Fibroblast of skin of left biceps (primary cell): ENCODE measurements at places on chromosomes 3 and 15.

- no peak for DNase-seq
These were observed 23.8 kb upstream of the TM2D3 start for GRCh38 chr15:101675796-101676582.

- no peak for DNase-seq
These were observed 101.0 kb downstream of the CADPS start for GRCh38 chr3:62774221-62774620.

DNA sequence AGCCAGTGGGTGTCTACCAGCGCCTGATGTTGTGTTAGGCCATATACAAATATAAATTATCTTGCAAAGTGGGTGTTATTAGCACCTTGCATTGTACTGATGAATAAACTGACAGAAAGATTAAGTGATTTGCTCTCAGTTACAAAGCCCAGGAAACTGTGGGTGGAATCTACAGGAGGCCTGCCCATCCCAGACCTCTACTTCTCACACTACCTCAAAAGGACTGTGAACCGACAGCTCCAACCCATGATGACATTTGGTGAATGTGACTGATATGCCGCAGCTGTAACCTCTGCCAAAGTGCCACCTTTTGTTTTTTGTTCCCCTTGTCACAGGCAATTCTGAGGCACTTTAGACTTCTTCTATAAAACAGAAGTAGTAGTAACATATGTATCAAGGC is 43.7 kb upstream of the KCNMB2 start:
- DNase-seq: no peak

DNA sequence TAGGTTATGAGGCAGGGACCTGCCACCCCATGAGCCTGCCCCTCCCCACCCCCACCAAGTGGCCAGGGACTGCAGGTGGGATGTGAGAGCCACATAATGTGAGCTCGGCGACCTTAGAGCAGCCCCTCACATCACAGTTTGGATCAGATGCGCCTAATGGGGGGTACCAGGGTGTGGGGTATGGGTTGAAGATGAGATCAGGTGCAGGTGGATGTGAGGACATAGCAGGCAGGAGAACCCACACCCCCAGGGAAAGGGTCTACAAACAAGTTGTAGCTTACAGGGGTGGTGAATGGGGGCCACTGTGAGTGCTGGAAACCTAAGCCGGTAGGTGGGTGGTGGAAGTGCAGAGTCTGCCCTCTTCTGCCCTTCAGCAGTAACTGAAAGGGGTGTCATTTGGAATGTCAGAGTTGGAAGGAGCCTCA is 94.0 kb downstream of the CORO2B start:
- DNase-seq: no peak

GRCh38 chr15:42185801-42186200 is 22.3 kb downstream of the VPS39 start:
- DNase-seq: no peak

GRCh38 chr15:62853114-62853840 is 189.3 kb upstream of the TPM1 start:
- no peak for DNase-seq

DNA sequence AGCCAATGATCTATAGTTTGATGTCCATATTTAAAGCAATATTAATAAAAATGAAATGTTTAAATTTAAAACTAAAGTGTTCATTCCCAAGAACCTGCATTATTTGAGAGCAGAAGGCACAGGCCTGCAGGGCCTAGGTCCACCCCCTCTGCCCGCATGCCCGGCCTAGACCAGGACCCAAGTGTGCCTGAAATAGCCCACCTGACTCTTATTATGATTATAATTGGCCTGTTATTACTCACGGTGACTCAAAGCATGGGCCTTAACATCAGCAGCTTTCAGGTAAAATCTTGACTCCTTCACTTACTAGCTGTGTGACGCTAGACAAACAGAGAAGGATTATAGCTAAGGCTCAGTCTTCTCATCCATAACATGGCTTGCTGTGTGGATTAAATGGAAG is 128.8 kb downstream of the PLCL2 start:
- DNase-seq: no peak

DNA sequence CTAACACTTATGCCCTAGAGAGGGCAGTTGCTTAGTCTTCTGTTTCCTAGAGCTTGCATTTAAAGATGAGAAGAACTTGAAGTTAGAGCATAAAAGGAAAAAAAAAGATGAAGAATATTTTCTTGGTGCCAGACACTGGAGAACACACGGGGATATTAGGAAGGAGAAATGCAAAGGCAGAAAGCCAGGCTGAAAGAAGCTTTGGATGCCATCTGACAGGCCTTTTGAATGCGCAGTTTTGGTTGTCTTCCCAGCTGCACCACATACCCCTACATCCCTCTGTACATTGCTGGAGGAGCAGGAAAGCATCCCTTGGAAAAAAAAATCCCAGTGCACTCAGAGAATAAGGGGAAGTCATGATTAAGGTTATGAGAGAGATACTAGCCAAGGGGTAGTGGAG is 378.9 kb downstream of the GAP43 start:
- DNase-seq: no peak

DNA sequence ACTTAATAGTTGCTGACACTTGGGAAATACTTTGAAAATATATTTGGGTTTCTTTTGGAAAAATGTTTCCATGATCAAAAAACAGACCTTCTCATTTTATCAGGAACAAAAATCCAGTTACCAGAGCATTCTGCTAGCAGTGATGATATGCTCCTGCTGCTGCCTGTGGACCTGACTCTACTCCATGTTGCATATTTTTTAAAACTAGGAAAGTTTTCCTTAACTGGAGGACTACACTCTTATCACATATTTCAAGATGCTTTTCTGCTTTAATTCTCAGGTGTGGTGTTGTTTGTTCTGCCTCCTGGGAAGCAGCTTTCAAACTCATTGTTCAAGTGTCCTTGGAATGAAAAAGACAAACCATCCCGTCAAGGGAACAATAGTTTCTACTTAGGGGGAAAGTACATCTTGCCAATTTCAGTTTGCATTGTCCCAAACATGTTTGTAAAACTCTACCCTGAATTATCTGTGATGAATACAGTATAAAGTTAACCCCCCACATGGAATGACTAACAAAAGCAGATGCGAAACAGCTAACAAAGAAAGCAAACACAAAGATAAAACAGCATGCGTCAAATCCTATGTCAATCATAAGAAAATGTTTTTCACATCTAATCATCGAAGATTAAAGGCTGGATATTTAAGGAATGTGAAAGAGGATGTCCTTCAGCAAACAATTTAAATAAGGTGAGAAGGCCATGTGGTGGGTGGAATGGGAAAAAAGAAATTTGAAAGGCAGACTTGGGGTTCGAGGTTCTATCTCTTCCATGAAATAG is 40.1 kb upstream of the PSMD6 start:
- no peak for DNase-seq

- DNase-seq: no peak
These were observed 28.2 kb upstream of the XIRP1 start for GRCh38 chr3:39220407-39221140.

- no peak for DNase-seq
These were observed 8.8 kb downstream of the SLC12A8 start for GRCh38 chr3:125203731-125204130.

- DNase-seq: no peak
These were observed 25.8 kb downstream of the SPSB4 start for GRCh38 chr3:141076797-141077571.

GRCh38 chr15:65824031-65824743 is 32.1 kb upstream of the DENND4A start:
- peak; percentile 24 for DNase-seq

DNA sequence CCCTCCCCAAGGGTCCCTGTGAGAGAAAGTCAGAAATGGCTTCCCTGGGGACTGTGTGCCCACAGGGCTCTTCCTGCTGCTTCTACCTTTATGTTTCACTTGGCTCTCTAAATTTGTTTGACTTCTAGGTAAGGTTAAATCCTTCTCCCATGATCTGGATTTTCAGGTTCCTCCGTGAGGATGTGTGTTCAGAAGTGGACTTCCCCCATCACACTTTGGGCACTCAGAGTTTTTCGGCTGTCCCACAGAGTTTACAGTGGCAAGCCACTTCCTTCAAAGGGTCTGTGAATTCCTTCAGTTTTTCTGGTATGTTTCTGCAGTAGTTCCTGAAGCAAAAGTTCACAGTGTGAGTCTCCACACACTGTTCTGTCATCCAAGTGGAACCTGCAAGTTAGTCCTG is 30.9 kb upstream of the RARB start:
- DNase-seq: no peak

DNA sequence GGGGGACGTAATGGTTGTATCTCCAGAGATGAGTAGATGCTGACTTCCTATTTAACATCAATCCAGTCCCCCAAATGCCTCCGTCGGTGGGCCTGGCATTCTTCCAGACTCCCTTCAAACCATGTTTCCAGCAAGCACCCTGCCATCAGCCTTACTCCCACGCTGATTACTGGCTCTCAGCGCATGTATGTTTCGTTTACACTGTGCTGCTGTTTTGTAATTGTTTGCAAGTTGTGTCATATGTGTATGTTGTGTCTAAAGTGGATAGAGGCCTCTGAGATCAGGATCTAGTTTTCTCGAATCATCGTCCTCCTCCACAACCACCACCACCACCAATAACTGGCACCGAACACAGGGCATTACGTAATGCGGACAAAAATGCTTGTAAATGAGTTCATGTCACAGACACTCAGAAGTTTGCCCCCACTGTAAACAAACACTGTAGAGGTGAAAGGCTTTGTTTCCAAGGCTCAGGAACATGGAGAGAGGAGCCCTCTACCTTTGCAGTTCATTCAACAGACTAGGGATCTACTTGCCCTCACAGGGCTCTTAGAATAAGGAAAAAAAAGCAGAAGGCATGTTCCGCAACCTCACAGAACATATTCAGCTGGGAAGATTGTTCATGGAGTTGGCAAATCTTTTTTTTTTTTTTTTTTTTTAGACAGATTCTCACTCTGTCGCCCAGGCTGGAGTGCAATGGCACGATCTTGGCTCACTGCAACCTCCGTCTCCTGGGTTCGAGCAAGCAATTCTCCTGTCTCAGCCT is 46.1 kb upstream of the SEMA4B start:
- DNase-seq: no peak

GRCh38 chr3:8482960-8483665 is 18.5 kb upstream of the LMCD1 start:
- peak; percentile 84 for DNase-seq

- DNase-seq: no peak
These were observed 83.1 kb downstream of the CGGBP1 start for GRCh38 chr3:87975716-87976115.

- peak; percentile 89 for DNase-seq
These were observed 195.1 kb upstream of the ICE2 start for GRCh38 chr15:60673918-60674558.

- DNase-seq: no peak
These were observed 253.3 kb downstream of the PTPRG start for GRCh38 chr3:61814674-61815073.

GRCh38 chr15:40441565-40442531 is 1.1 kb downstream of the BAHD1 start:
- no peak for DNase-seq

GRCh38 chr15:29056839-29057450 is 171.2 kb downstream of the APBA2 start:
- DNase-seq: no peak

- DNase-seq: no peak
These were observed 88.3 kb downstream of the MYO5A start for GRCh38 chr15:52440414-52440813.

- DNase-seq: no peak
These were observed 493.2 kb upstream of the KCNMB2 start for GRCh38 chr3:178043084-178043483.

- no peak for DNase-seq
These were observed 314.1 kb downstream of the NLGN1 start for GRCh38 chr3:173711619-173712018.

- DNase-seq: peak; percentile 97
These were observed 483.7 kb upstream of the DPH6 start for GRCh38 chr15:36029606-36030210.

DNA sequence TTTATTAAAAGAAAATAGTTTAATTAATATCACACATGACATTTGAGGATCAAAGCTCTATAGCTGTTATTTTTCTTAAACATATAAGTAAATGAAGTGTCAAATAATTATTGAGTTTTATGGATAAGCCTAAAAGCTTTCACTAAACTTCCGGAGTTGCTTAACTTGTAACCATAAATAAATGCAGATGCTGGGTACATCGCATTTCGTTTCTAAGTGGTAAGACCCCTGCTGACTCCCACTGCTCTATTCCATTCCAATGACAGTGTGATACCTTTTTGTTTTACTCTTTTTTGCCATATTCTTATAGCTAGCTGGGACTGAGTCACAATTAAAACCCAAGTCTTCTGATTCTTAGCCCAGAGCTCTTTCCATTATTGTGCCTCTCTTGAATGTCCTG is 411.1 kb downstream of the SOX2 start:
- DNase-seq: no peak

DNA sequence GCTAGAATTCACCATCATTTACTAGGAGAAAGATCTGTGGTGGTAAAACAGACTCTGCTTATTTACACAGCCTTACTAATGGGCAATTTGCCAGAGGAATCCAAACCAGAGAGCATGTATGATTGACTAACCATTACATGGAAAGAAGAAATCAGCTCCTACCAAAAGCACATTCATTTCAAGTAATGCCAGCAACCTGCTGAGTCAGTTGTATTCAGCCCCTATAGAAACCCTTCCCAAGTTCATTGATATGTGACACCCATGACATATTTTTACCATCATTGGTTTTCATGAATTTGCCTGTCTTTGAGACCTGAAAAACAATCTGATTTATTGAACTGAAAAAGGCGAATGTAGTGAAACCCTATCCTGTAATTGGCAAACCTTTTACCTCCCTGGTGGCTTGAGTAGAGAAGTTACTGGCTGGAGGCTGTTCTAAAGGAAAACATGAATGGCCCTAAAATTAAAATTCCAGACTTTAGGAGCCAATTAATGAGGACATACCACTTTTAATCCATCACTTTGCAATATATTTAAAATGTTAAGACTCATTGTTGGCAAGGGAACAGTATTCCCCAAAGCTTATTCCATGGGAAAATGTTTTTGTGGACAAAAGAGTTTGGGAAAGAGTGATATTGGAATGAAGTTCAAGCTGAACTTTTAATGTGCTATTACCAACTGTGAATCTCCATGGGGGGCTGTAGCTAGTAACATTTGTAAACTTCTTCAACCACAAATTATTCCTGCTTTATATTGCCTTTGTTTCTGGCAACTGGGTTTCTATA is 542.9 kb downstream of the FHIT start:
- peak; percentile 77 for DNase-seq
